Fibroblast of the aortic adventitia (primary cell): ENCODE measurements at places on chromosomes 7 and 10. TPM values are rescaled to one million over a fixed set of nuclear protein-coding genes. Genes with fewer than 3 reads are reported as not detected.

DNA sequence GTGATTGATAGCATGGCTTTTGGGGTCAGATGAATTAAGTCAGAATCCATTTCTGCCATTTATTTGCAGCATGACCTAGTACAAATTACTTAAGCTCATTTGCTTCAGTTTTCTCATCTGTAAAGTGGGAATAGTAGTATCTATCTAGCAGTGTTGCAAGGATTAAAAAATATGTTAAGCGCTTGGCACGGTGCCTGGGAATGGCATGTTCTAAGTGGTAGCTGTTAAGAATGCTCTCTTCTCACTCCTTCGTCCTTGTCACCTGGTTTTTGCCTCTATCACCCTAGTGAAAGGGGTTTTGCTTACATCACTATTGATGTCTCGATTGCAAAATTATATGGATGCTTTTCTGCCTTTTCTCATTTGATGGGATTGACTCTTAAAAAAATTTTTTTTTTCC lies 7.4 kb downstream of the TMEM248 start:
- DNase-seq: peak; percentile 26

- no peak for DNase-seq
These were observed 200.5 kb downstream of the KIF20B start for GRCh38 chr10:89901895-89902294.

DNA sequence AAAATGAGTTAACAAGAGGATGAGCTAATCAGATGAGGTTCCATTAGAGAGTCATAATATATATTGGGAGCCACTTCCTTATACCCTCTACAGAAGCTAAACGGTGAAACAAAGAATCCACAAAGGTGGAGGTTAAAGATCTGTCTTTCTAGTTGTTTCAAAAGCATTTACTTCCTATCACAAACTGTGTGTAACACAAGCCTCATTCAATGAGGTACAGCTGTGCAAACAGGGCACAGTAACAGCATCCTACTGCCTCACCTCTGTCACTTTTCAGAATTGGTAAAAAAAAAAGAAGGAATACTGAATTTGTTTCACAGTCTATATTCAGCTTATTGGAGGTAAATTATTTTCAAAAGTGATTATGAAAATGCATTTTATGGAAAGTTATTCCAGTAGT lies 128.7 kb downstream of the AGMO start:
- DNase-seq: no peak

DNA sequence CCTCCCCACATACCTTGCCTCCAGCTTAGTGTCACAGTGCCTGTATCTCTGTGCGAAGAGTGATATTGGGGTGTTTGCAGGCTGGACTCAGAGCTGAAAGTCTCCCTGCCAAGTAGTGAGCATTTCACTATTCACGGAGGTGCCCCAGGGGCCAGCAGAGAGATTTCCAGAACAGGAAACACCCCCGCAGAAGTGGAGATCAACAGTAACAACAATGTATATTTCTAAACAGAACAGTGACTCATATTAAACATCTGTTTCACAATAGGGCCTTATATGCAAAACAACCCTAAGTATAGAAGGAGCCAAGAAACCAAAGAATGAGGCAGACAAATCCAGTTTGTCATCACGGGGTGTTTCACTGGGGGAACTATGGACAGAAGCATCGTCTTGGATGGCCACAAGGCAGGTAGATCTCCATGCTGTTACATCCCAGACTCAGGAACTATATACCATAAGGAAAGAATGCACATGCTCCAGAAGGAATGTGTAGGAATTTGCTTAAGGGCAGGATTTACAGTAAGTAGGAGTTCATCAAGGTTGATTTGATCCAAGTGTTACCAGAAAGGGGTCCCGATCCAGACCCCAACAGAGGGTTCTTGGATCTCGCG lies 29.3 kb upstream of the CCL24 start:
- DNase-seq: peak; percentile 87

DNA sequence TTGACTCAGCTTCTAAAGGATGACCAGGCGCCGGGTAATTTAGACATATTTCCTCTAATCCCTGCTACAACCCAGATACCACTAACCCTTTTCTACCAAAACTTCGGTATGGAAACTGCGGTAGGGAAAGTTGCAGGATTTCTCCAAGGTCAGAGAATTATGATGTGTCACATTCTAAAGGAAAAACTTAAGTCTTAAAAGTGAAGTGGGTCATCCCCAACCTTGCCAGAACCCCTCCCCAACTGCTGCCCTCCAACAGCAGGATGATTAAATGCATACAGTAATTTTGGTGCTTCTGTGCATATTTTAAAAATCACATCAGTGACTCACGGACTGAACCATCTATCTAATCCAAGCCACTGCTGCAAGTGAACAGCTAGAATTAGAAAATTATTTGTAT lies 52.7 kb downstream of the GRB10 start:
- peak; percentile 66 for DNase-seq

DNA sequence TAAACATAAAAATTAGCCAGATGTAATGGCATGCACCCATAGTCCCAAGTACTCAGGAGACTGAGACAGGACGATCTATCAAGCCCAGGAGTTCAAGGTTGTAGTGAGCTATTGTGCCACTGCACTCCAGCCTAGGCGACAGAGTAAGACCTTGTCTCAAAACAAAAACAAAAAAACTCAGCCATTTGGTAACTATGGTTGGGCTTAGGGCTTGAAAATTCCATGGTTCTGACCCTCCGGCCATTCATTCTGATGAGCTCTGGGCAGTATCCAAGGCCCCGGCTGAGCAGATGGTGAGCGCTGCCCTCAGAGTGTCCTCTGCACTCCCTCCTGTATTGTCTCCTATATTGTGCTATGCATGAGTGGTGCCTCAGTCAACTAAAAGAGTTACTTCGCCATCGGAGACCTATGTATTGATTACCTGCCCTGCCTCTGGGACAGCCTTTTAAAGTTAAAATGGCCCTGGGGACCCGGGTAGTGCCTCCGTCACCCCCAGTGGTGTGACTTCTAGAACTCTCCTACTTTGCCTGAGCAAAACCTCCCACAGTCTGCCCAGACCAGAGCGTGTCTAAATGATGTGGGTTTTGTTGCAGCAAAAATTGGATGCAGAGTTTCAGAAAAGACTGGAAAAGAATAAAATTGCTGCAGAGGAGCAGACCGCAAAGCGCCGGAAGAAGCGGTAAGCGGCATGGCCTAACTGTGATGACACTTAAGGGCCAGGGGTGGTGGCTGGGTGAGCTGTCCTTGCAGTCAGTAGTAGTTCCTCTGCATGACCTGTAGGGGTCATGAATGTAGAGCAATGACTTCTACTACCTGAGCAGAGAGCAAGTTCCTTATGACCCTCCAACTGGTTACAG lies 8.1 kb downstream of the PRKRIP1 start:
- peak; percentile 48 for DNase-seq

GRCh38 chr10:100774223-100774622 lies 28.8 kb downstream of the PAX2 start:
- DNase-seq: no peak

FOXL3 gene
- total RNA-seq: not detected in 2 replicates

DNA sequence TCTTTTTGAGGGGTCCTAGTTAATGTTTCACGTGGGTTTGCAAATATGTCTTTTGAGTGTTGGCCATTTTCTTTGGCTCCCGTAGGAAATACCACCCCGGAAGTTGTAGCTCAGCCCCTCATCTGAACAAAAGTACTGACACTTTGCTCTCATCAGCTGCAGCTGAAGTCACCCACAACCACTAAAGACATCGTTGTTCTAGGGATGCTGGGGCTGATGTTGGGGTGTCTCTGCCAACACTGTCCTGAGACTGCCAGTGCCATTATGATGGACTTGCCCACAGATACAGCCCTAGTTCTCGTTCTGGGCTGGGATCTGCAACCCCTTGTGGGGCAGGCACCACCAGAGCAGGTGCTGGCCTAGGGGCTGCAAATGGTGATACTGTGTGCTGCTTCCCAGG lies 82.6 kb upstream of the ARHGAP21 start:
- DNase-seq: no peak

CTAGE8 gene
- 6.2 TPM in 1 of 2 replicates, not detected in the other for total RNA-seq

DNA sequence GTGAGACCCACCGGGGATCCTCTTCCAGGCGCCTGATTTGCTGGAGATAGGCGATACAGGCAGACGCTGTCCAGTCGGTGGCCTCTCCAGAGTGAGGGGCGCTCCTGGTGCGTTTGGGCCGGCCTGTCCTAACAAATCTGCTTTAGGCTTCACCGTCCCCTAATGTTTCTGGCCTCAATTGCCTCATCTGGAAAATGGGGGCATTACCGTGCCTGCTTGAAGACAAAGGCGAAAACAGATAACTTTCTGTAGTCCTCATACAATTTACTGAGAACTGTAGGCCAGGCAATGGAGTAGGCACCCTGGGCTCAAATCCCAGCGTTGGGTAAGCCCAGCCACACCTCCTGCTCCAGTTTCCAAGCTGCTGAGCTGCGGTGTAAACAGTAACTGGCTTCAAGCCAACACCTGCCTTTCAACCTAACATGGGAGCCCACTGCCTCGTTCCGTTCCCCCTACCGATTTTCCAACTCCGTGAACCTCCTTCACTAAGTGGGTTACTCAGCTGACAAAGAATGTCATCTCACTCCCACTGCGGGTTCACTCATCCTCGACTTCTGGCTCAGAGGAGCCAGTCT lies 589 bp upstream of the ZFAND4 start:
- no peak for DNase-seq

- peak; percentile 52 for DNase-seq
These were observed 18.3 kb downstream of the NOD1 start for GRCh38 chr7:30460246-30460633.

PPP1R9A gene
- 0.45 and 0.49 TPM in 2 replicates for total RNA-seq

DNA sequence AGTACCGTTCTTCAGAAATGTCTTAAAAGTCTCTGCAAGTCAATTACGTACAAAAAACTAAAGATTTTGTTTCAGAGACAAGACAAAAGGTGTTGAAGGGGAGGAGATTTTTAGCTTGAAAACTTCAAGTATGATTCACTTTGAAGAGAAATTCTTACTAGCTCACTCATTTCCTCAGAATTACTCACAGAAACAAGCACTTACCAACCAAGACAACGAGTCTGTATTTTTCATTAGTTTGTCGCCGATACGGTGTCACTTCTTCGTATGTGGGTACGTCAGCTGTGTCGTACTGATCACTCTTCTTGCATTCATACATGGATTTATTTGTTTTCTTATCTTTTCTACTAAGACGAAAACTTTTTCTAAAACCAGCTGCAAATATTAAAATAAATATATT lies 90.6 kb upstream of the ODAD2 start:
- peak; percentile 43 for DNase-seq

FXYD4 gene
- total RNA-seq: not detected in 2 replicates

GRCh38 chr10:6012121-6012905 lies 35.0 kb upstream of the IL15RA start:
- DNase-seq: no peak

PKD2L1 gene
- not detected in 2 replicates for total RNA-seq

CALML3 gene
- total RNA-seq: not detected in 2 replicates

DNA sequence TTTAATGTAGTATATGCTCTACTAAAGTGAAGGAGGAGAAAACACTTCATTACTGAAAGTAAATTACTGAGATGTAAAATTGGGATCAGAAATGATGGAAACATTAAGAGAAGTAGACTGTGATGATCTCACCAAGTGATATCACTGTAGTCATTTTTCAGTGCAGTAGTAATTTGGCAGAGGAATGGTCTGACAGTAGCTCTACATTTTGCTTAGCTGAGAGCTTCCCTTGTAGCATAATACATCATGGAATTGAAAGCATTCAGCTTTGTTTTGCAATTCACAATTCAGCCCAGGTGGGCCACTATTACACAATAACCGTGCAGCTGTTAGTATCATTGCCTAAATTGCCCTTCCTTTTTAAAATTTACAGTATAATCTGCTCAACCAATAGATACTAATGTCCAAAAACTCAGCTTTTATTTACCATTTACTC lies 19.4 kb upstream of the CABCOCO1 start:
- peak; percentile 77 for DNase-seq

- DNase-seq: peak; percentile 13
These were observed 1.8 kb upstream of the ACTR3C start for GRCh38 chr7:150325110-150325611.

PILRB gene
- 4.4 and 8.1 TPM in 2 replicates for total RNA-seq

DNA sequence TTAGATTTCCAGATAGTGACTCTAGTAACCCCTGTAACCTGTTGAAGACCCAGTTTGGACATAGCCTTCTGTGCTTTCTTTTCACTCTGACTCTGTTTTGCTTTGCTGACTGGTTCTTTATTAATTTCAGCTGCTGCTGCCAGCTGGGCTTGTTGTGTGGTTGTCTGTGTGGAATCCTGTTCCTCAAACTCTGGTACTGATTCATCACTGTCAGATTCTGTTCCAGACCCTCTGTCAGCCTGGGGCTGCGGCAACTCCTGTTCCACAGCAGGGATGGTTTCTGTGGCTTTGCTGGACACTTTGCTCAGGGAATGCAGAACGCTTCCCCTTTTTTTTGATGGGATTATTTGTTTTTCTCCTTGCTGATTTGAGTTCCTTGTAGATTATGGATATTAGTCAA lies 104.9 kb downstream of the SEC23IP start:
- no peak for DNase-seq

SFRP4 gene
- 40.9 and 171 TPM in 2 replicates for total RNA-seq

DNA sequence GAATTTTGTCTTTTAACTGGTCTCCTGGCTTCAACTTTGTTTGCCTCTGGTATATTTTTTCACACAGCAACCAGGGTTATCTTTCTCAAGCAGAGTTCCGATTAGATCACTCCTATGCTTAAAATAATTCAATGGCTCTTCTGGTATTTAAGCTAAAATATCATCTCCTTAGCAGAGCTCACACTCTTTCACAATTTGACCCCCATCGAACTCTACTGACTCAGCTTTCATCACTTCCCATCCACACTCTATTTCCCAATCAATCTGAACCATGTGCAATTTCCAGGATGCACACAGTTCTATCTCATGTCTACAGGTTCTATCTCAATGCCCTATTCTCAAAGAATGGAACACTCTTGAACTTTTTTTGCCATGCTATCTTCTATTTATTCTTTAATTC lies 809.5 kb downstream of the GRID1 start:
- no peak for DNase-seq

- DNase-seq: no peak
These were observed 98.7 kb downstream of the POLL start for GRCh38 chr10:101489355-101489754.

DNA sequence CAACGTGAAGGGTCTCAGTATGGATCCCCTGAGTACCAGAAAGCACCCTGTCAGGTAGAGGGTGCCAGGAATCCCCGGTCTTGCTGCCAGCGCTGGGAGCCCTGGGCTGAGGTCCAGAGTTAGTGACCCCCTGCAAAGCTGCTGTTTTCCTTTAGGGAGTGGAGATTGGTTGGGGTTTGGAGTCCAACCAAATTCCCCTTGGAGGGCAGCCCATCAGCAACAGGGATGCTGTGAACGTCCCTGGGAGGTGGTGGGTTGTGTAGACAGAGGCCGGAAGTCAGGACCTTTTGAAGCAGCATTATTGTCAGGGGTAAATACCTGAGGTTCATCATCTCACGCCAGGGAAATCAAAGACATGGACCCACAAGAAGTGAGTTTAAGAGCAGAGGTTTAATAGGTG lies 104.2 kb downstream of the COL26A1 start:
- DNase-seq: peak; percentile 17

ZNF736 gene
- total RNA-seq: 11.5 and 12.0 TPM in 2 replicates

DNA sequence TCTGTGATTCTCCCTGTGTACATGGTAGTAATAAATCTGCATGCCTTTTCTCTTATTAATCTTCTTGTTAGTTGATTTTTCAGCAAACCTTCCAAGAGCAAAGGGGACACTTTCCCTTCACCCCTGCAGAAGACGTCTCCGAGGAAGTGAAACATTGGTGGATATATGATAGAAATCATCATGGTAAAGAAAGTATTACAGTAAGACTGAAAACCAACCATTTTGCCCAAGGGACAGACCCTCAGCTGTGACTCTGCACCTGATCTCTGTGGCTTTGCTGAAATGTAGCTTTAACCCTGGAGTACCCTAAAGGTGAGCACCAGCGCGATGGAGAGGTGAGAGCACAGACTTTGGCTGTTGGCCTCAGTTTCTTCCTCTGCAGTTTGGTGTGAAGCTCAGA lies 32.8 kb upstream of the MYO3A start:
- no peak for DNase-seq

ERVW-1 gene
- total RNA-seq: not detected in 2 replicates

CYP2C18 gene
- not detected in 2 replicates for total RNA-seq

CCSER2 gene
- 40.8 and 49.6 TPM in 2 replicates for total RNA-seq

HMX2 gene
- not detected in 2 replicates for total RNA-seq
